ENCODE measurements at places on chromosomes 3 and 15.

GRCh38 chr3:138023754-138024153 is 13.8 kb downstream of the CLDN18 start:
- DNase-seq = no peak

- no peak for DNase-seq
Observed at GRCh38 chr3:156304406-156304805, 184.0 kb downstream of the KCNAB1 start.

GRCh38 chr3:55658690-55659562 is 171.8 kb upstream of the WNT5A start:
- DNase-seq = no peak

DNA sequence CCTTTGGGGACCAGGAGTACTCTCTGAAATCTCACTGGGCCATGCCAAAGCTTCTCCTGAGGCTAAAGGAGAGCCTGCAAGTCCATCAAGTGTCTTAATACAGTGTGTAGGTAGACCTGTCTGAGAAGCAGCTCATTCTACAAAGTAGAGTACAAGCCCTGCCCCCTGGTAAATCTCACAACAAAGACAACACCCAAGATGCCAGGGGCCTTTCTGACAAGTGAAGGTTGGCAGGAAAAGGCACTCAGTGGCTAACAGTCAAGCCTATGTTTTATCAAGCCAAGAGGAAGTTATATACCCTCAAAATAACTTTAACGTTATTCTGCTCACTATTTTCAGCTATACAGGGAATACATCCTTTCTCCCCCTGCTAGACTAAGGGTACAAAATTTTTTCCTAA is 58.3 kb downstream of the NMNAT3 start:
- no peak for DNase-seq

DNA sequence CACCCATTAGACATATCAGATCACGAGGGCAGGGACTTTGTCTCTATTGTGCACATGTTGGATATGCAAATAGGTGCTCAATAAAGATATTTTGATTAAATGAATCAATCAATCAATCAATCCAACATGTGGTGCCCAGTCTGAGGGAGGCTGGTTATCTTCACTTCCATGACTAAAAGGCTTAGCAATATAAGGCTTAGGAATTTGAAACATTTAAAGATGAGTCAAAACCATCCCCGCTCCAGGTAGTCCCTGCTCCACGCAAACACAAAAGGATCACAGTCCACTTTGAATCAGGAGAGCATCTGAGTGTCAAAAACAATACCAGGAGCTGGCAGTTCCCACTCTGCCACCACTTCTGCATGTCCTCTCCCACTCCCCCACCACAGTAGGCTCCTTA is 25.8 kb upstream of the PRICKLE2 start:
- DNase-seq = no peak

- DNase-seq = no peak
Observed at GRCh38 chr15:79526376-79526775, 94.2 kb downstream of the MINAR1 start.

DNA sequence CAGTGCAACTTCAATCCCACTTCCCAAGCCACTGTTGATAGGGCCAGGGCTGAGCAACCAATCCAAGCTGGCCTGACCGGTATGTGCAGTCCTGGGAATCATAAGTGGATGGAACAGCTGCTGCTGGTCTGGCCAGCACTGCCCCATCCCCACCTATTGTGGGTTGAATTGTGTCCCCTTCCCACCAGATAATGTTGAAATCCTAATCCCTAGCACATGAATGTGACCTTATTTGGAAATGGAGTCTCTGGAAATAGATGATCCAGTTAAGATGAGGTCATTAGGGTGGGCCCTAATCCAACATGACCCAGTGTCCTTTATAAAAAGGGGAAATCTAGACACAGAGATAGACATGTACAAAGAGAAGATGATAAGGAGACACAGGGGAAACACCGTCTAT is 13.7 kb upstream of the PDIA5 start:
- no peak for DNase-seq

Measured in CD4-positive, alpha-beta T cell treated with Interferon alpha-2 for 1 hour (primary cell).